HFFc6 (cell line): ENCODE measurements at places on chromosomes 12 and 14.

- no peak for DNase-seq
These were observed 43.7 kb downstream of the SAV1 start for GRCh38 chr14:50624447-50624846.

DNA sequence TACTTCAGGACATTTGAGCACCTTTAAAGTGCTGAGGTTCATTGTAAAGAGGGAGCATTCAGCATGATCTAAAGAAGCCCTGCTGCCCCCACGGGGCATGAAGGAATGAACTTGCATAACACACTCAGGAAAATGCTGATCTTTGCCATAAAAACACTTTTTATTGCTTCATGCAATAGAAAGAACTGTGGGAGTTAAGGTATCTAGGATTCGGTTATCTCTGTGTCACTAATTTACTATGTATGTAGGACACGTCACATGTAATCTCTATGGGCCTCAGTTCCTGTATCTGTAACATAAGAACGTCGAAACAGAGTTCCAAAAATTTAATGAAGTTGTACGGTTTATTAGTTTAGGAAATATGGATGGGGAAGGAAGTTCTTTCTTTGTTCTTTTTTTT lies 33.0 kb downstream of the BTBD7 start:
- no peak for DNase-seq

- no peak for DNase-seq
These were observed 38.9 kb downstream of the NIN start for GRCh38 chr14:50792051-50792477.

DNA sequence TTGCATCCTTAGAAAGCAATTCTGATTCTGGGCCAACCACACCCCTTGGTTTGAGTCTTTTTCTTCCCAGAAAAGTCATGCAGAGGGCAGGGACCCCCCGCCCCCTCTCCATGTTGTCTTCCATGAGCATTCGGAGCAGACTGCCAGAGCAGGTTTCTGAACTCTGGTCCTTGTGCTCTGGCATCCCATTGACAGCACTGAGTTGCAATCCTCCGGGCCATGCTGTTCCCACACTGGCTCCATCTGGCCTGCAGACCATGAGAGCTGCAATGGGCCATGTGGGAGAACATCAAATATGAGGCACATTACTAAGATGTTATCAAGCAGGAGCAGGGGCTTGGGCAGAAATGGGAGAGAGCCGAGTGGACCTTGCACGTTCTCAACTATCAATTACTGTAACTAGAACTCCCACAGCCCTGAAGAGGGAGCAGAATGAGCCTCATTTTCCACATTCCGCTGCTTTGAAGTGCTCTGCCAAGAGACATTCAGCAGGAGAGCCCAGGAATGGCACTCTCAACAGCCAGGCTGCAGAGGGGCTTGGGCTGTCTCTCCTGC lies 157.4 kb downstream of the STXBP6 start:
- no peak for DNase-seq

- DNase-seq: no peak
These were observed 265.0 kb downstream of the DUSP6 start for GRCh38 chr12:89087149-89087825.
